Adrenal gland (tissue), 19 donors: ENCODE measurements at places on chromosomes 2 and 18. TPM values are rescaled to one million over a fixed set of nuclear protein-coding genes. Genes with fewer than 3 reads are reported as not detected.

Gene VIT
- total RNA-seq: 0.06 TPM

- H3K27me3 ChIP-seq: no peaks in the 10 kb centered on the region
- no peak for DNase-seq
- H3K4me1 ChIP-seq: no peaks in the 10 kb centered on the region
Observed at GRCh38 chr2:223643309-223643708, 41.1 kb upstream of the SCG2 start.

DNA sequence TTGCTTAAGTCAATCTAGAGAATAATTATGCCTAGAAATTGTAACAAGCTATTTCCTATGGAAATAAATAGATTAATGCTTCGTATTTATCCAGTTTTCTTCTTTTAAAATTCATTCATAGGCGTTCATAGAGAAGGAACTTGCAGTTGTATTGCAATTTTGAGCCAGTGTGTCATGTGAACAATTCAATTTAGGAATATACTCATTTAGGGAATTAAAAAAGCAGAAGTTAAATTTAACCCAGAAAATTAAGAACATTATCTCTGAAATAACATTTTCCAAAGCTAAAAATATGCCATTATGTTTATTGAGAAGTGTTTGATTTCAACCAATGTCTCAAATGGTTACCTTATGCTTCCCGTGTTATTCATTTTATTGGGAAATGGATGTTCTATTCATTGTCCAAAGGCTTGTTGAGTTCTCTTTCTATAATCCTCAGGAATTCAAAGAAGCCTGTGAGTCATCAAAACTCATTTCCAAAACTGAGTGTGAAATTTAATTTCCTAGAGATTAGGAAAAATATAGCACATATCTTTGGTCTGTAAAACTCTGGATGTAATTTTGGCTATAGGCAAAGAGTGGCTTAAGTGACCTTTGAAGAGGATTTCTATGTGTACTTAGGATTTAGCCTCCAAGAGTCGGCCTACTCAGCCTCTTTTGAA, 99.7 kb downstream of the SLC8A1 start:
- H3K27ac ChIP-seq: no peak overlapping the region
- no peak for DNase-seq
- no peaks in the 10 kb centered on the region for H3K4me1 ChIP-seq
- H3K4me3 ChIP-seq: no peak overlapping the region
- H3K36me3 ChIP-seq: no peaks in the 10 kb centered on the region

DNA sequence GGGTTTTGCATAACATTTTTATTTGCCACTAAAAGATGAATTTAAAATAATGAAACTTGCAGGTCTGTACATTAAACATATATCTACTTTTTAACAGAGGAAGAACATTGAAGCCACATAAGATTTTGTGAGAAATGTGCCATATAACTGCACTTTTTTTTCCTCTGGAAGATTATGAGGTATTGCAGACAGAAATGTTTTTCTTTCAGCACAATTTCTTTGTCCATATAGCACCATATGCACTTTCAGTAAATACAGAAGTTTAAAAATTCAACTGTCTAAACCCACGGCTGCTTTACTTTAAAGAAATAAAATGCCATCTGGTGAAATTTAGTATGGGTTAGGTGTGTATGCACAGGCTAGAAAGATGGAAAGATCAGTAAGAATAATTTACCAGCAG, 470 bp upstream of the FAP start:
- H3K36me3 ChIP-seq: no peaks in the 10 kb centered on the region
- no peak overlapping the region for H3K4me3 ChIP-seq
- H3K27me3 ChIP-seq: no peaks in the 10 kb centered on the region
- H3K27ac ChIP-seq: no peak overlapping the region
- DNase-seq: no peak

DNA sequence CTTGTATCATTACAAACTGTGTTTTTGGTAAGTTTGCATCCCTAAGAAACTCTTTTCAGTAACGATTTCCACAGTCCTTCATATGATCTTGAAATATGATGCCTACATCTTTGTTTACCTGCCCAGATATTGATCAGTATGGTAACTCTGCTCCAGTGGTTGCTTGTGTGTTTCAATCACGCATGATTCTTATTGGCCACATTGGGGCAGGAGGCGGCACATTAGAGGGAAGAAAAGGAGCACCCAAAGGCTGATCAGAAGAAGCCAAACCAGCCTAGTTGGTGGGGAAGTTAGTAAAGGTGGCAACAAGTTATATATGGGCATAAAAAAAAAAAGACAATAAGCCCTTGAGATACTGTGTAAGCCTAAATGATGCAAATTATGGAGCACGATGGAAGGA, 158.9 kb downstream of the RHBDD1 start:
- no peak for DNase-seq
- H3K27ac ChIP-seq: no peak overlapping the region
- H3K36me3 ChIP-seq: no peaks in the 10 kb centered on the region
- H3K27me3 ChIP-seq: no peaks in the 10 kb centered on the region

Gene IL1A
- not detected for total RNA-seq

DNA sequence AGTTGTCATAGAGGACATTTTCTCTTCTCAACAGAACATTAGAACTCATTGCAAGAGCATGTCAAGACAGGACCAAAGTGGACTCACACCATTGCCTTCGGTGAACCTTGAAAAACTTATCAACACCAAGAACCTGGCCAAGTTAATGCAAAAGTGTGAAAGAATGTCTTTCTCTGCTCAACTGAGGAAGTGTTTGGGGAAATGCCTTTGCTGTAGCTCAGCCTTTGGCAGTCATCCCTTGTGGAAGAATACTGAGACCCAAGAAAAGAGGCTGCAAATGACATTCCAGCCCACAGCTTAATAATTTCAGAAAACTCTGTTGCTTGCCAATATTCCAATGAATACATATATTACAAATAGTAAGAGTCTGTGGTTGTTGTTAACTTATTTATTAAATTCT, 728.8 kb upstream of the PIK3C3 start:
- H3K4me1 ChIP-seq: no peaks in the 10 kb centered on the region
- no peak for DNase-seq
- H3K27ac ChIP-seq: no peak overlapping the region
- no peak overlapping the region for H3K4me3 ChIP-seq
- no peaks in the 10 kb centered on the region for H3K27me3 ChIP-seq
- no peaks in the 10 kb centered on the region for H3K36me3 ChIP-seq

- H3K4me1 ChIP-seq: no peaks in the 10 kb centered on the region
- H3K27me3 ChIP-seq: no peaks in the 10 kb centered on the region
- H3K36me3 ChIP-seq: no peaks in the 10 kb centered on the region
- no peak for DNase-seq
- no peak overlapping the region for H3K4me3 ChIP-seq
- H3K27ac ChIP-seq: no peak overlapping the region
Observed at GRCh38 chr2:7661502-7661901, 744.3 kb downstream of the RNF144A start.

Gene NTSR2
- 0.06 TPM for total RNA-seq

Gene SOWAHC
- 7.5 TPM for total RNA-seq

DNA sequence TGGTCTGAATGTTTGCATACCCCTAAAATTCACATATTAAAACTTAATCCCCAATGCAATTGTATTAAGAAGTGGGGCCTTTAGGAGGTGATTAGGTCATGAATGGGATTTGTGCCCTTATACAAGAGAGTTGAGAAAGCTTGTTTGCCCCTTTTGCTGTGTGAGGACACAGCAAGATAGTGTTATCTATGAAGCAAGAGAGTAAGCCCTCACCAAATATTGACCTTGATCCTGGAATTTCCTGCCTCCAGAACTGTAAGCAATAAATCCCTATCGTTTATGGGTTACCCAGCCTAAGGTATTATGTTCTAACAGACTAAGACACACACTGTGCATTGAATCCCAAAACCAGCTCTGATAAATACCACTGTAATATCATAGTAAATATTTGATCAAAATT, 32.2 kb downstream of the NR4A2 start:
- no peak overlapping the region for H3K27ac ChIP-seq
- DNase-seq: no peak
- H3K27me3 ChIP-seq: no peaks in the 10 kb centered on the region
- H3K36me3 ChIP-seq: no peaks in the 10 kb centered on the region
- H3K4me1 ChIP-seq: no peaks in the 10 kb centered on the region

Gene AMER3
- total RNA-seq: 1.2 TPM

DNA sequence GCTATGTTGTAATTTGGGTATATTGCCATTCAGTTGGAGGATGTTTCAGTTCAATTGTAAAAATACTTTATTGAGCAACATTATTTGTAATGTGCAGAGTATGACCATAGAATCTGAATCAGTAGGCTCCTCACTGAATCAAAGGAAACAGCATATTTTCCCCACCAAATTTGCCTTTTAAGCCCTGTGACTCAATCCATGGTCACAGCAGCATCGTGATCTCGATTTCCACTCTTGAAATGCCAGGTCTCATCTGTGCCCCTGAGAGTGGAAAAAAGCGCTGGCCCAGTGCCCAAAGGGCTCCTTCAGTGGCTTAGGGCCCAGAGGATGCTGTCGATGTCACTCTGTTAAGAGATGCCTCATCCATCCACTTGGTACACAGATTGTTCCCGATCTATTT, 57.5 kb downstream of the FHOD3 start:
- peak; percentile 56 for DNase-seq
- no peak overlapping the region for H3K27ac ChIP-seq
- H3K36me3 ChIP-seq: no peaks in the 10 kb centered on the region

DNA sequence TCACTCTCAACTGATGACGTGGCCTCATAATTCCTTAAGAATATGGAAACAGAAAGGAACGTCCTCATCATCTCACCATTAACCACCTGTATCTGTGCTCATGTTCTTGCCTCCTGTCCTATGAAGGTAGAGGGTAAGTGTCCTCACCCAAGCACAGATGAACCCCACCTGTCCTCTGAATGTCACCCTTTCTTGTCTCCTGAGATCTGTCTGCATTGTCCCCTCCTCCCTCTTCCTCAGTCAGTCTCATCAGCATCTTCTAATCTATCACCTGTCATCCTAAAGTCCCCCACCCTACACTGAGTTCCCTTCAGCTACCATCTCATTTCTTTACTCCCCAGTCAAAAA, 39.4 kb upstream of the LPIN2 start:
- H3K4me3 ChIP-seq: no peak overlapping the region
- H3K27ac ChIP-seq: no peak overlapping the region
- no peak for DNase-seq
- H3K4me1 ChIP-seq: no peaks in the 10 kb centered on the region

- no peak overlapping the region for H3K4me3 ChIP-seq
- H3K27me3 ChIP-seq: no peaks in the 10 kb centered on the region
- no peaks in the 10 kb centered on the region for H3K36me3 ChIP-seq
- H3K4me1 ChIP-seq: no peaks in the 10 kb centered on the region
- H3K27ac ChIP-seq: peak overlapping the region; percentile 67
- no peak for DNase-seq
Observed at GRCh38 chr18:44700652-44701051, 20.0 kb downstream of the SETBP1 start.

DNA sequence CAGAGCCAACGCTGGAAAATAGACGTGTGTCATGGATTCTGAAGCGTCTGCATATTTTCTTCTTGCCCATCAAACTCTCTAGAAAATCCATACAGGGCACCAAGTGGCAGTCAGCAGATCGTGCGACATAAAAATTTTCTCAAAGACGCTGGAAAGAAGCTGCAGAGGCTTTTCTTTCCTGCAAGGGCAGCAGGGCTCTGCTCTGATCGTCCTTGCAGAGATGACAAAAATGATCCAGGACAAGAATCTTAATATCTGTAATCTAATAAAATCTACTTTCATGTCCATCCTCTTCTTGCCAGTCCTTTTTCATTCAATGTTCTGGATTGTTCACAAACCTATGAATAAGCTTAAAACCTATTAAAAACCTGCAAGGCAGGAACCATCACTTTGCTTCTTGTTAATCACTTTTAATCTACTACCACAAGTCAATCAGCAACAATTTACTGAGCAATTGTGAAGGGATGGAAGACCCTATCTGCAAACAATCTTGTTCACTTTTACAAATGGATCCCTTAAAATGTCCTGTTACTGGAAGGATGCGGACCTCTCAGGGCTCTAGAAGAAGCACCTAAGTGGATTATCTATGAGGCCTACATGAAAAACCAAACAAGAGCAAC, 93.6 kb downstream of the MREG start:
- no peaks in the 10 kb centered on the region for H3K36me3 ChIP-seq
- no peak overlapping the region for H3K27ac ChIP-seq
- DNase-seq: no peak
- H3K4me1 ChIP-seq: no peaks in the 10 kb centered on the region
- H3K27me3 ChIP-seq: no peaks in the 10 kb centered on the region

- H3K27me3 ChIP-seq: no peaks in the 10 kb centered on the region
- no peaks in the 10 kb centered on the region for H3K4me1 ChIP-seq
- no peak overlapping the region for H3K27ac ChIP-seq
- DNase-seq: no peak
- H3K4me3 ChIP-seq: no peak overlapping the region
- no peaks in the 10 kb centered on the region for H3K36me3 ChIP-seq
Observed at GRCh38 chr2:67571785-67572718, 174.9 kb downstream of the ETAA1 start.

- no peaks in the 10 kb centered on the region for H3K4me1 ChIP-seq
- H3K27me3 ChIP-seq: no peaks in the 10 kb centered on the region
- no peak for DNase-seq
- no peak overlapping the region for H3K4me3 ChIP-seq
- no peak overlapping the region for H3K27ac ChIP-seq
Observed at GRCh38 chr2:23813438-23813837, 113.5 kb downstream of the ATAD2B start.
